Activated CD4-positive, alpha-beta T cell treated with anti-CD3 and anti-CD28 coated beads, Interleukin-10, Interleukin-2, amounts not matched to agents 100 ng/mL and 50 ng/mL, durations not matched to agents 16 hours and 8 hours (primary cell): ENCODE measurements at places on chromosomes 1 and 21.
A peak's percentile ranks its signal among the peaks of the same experiment; 100 is the strongest.

DNA sequence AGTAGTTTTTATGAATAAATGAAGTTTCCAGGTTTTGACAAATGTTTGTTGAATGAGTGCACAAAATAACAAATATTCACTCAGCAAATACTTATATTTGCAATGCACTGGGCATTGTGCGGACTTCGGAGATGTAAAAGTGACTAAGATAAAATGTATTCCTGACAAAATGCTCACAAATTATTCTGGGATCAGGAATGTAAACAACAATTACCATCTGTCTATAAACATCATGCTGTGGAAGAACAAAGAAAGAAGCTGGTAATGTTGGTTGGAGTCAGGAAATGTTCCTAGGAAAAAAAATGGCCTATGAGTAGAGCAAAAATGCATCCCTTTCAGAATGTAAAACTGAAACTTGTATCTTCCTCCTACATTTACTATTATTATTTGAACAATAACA lies 68.5 kb downstream of the CRB1 start:
- no peak for DNase-seq

- DNase-seq, result no peak
These were observed 52.0 kb upstream of the KCNA3 start for GRCh38 chr1:110726755-110727154.

DNA sequence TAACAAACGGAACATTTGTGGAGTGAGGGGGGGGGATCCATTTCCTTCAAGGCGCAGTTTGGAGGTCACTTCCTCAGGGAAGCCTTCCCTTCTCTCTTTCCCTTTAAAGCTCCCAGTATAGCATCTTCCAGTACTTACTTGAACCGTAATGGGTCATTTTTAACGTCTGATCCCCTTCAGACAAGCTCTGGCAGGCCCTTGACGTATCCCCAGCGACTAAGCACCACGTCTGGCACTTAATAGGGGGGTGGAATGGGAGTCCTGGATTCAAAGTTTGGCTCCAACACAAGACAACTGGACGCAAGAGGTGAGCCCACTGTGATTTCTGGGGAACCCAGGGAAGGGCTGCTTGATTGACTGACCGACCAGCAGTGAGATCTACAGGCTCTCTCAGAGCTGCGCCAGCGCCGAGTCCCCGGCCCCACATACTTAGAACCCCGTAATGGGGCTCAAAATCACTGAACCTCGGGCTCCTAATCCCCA lies 441 bp downstream of the YARS1 start:
- peak; percentile 16 for DNase-seq

DNA sequence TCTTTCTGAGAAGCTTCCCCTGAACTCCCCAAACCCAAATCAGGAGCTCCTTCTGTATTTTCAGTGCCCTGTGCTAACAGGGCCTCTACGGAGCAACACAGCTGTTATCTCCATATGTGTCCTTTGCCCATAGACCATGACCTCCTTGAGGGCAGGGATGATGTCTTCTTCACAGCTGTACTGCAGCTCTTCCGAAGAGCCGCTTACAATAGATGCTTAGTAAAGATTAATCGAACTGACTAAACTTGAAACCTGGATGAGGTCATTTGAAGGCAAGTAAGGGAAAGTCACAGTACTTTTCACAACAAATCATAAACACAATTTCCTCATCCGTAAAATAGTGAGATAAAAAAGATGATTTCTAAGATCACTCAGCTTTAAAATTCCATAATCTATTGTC lies 4.4 kb upstream of the KCNN3 start:
- DNase-seq, result peak; percentile 55

GRCh38 chr1:246769306-246769705 lies 45.1 kb downstream of the SCCPDH start:
- DNase-seq, result no peak

DNA sequence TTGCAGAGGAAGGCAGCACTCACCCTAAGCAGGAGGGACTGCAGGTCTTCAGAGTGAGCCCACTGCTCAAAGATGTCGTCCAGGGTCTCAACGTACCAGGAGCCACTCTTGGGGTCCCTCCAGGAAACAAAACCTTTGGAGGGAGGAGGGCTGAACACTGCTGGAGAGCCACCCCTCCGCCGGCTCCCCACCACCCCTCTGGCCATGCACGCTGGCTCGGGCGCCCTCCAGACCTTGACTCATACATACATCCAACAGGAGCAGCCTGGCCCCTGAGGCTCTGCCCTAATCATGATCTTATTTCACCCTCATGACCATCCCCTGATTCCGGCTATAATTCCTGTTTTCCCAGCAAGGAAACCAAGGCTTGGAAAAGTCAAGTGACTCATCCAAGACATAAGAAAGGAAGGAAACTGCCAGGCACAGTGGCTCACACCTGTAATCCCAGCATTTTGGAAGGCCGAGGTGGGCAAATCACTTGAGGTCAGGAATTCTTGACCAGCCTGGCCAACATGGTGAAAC lies 18.0 kb downstream of the CELA2B start:
- no peak for DNase-seq

DNA sequence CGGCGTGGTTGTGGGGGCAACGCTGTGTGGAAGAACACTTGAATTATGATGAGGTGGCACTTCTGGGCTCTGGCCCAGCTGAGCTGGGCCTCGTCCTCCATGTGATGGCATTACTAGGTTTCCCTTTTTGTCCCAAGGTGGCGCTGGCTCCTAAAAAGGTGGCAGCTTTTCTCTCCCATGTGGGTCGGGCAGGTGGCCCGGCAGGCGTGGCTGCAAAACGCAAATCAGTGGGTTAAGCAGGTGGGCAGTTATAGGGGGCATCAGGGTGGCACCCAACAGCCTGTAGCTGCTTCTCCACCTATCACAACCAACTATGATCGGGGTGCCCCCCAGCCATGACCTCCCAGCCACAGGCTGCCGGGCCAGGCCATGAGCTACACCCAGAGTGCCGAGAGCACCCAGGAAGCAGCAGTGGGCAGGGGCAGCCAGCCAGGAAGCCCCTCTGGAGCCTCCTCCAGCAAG lies 59.6 kb downstream of the KCNAB2 start:
- DNase-seq, result no peak

DNA sequence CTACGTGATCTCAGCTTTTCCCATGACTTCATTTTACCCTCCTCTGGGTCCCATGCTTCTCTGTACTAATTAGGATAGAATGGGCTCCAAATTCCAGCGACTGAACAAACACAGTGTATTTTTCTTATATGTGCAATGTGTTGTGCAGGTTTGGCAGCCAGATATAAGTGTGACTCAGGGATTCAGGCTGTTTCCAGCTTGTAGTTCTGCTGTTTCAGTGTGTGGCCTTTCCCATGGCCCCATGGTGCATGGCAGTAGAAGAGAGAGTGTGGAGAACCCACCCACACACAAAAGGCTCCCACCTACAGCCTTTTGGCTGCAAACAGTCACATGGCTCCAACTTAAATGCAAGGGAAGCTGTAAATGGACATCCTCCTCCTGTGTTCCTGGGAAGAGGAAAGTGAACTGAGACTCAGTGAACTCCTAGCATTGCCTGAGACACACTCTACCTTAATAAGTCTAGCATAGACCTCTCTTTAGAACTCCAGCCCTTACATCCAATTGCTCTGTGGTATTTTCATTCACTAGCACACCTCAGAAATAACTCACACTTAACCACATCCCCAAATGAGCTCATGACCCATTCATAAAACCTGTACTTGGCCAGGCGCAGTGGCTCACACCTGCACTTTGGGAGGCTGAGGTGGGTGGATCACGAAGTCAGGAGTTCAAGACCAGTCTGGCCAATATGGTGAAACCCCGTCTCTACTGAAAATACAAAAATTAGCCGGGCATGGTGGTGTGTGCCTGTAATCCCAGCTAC lies 58.7 kb downstream of the KIAA0040 start:
- DNase-seq, result no peak

GRCh38 chr21:45516071-45516670 lies 26.1 kb downstream of the SLC19A1 start:
- no peak for DNase-seq

GRCh38 chr1:47971385-47972160 lies 25.6 kb downstream of the TRABD2B start:
- no peak for DNase-seq

DNA sequence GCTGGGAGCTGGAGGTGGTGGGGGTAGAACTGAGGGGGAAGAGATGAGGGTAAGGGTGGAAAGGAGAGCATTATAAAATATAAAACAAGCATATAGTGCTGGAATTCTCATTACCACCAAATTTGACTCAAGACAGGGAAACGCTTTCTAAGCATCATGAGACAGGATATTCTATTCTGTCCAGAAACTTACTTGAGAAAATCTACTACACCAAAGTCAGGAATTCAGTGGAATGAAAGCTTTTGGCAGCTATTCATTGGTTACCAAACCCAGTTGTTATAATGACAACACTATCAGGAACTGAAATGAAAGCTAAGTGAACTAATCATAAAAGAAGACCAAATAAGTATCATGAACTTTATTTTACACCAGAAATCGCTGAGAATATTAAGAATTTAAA lies 14.5 kb downstream of the AIDA start:
- DNase-seq, result no peak

- DNase-seq, result no peak
These were observed 110.4 kb downstream of the NFIA start for GRCh38 chr1:61192663-61193330.

DNA sequence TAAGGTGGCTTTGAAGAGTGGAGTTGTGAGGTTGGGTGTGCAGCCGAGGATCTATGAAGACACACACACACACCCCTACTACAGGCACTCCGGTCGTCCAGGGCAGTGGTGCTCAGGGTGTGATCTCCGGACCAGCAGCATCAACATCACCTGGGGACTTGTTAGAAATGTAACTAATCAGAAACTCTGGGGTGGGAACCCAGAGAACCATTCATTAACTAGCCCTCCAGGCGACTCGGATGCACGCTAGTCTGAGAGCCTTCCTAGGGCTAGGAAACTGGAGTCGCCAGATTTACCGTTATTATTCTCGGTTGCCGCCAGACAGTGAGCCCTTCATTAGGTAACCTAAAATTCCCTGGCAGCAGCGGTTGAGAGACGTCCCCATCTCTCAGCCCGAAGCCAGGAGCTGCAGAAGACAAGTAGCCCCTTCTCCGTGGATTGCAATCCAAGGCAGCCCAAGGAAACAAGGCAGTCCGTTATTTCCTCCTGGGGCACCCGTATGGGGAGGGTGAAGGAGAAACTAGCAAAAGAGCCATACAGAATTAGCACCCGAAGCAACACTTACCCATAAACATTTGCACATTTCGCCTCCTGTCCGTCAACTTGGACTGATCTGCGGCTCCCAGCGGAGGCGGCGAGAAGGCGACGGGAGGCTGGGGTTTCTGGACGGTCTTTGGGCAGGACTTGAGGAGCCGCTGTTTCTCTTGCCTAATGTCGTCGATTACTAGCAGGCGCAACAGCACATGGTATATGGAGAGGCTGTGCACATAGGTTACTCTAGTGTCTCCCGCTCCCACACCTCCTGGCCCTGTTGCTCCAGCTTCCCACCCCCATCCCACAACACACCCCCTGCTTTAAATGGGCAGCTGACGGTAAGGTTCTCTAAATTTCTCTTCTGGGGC lies 2.9 kb upstream of the CCN1 start:
- DNase-seq, result no peak

DNA sequence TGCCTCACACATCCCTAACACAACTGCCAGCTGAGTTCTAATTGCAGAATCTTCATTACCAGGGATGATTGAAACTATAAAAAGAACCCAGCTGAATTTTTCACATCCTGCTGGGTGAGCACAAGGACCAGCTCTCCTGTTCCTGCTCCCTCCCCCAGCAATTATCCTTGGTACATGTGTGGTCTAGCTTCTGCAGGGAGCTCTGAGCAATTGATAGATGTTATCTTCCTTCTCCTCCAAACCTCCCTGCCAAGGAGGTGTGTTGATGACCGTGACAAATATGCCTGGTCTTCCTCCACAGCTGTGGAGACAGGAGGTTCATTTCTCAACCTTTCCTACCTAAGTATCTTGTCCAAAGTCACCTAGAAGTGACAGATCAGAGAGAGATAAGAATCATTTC lies 65.3 kb upstream of the MAN1A2 start:
- no peak for DNase-seq

DNA sequence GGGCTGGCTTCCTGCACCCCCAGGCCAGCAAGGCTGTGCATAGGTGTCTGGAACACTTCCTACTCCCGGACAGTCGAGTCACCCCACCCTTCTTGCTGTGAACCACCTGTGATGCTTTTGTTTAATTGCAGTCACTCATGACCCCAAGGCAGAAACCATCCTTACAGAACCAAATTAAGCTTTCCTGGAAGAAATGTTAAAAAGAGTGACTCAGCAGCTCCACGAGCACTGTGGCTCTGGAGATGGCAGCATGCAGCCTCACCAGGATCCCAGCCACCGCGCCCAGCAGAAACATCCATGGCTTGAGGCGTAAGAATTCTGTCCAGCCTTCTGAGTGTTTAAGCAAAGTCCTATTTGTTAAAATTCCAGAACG lies 28.8 kb downstream of the SNAP47 start:
- no peak for DNase-seq

DNA sequence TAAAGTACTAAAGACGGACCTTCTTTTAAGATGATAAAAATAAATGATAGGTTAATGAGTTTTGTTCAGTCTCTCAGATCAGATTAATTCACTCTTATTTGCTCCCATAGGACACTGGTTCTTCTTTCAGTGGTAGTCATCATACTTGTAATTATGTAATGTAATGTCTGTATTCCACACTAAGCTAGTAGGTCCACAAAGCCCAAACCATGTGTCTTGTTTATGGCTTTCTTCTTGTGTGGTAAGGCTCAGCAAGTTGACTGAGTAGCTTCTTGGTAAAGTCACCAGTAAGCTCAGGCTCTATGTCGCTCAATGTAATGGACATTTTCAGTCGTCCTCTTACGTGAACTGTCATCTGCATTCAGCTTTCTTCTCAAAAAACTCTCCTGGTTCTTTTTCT lies 2.5 kb downstream of the LYPLAL1 start:
- no peak for DNase-seq

DNA sequence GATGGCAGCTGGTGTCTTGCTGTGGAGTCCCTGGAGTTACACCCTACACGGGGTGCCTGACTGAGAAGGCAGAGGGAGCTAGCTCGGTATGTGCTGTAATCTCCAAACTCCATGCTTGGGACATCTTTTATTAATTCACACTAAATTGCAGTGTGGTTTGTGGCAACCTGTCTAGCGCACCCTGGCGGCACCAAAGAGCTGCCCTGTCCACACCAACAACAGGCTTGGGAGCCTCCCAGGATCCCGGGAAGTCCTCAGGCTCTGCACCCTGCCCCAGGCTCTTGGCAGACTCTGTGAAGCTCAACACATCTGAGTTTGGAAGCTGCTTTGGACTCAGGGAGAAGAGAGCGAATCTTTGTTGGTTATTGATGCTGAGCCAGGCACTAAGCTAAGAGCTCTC lies 138.9 kb downstream of the IGSF21 start:
- DNase-seq, result no peak

GRCh38 chr1:101567582-101568189 lies 330.9 kb downstream of the S1PR1 start:
- peak; percentile 51 for DNase-seq

DNA sequence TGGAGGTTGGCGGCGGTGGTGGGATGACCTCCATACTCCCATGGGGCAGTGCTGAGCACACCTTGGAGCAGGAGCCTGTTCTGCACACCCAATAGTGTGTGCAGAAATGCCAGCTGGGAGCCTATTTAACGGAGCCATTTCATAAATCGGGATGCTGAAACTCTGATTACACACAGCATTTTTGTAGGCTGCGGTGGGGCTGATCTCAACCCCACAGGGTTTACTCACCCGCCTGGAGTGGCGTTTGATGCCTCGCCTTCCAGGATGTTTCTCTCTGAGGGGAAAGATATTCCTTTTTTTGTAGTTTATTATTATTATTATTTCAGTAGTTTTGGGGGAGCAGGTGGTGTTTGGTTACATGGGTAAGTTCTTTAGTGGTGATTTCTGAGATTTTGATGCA lies 82.6 kb upstream of the WDR26 start:
- DNase-seq, result no peak
